ENCODE measurements at places on chromosomes 3 and 15.

GRCh38 chr3:3127432-3128010, 781 bp downstream of the TRNT1 start:
- DNase-seq = no peak

DNA sequence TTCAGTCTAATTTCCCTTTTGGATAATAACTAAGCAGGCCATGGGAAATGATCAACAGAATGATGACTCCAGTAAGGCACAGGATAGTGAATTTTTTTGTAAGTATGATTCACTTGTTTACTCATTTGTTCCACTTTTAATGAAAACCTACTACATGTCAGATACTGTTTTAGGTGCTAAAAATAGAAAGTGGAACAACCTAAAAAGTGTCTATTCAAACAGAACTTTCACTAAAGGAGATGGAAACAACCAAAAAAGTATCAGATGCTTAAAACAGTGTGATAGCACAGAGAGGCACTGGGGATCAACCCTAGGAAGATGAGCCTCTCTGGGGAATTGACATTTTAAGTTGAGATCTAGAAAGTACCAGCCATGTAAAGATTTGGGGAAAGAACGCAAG, 11.1 kb downstream of the RYK start:
- DNase-seq = no peak

GRCh38 chr3:132879656-132880055, 157.4 kb upstream of the NPHP3 start:
- DNase-seq = no peak

- DNase-seq = no peak
Observed at GRCh38 chr3:41370307-41370706, 171.0 kb downstream of the CTNNB1 start.

DNA sequence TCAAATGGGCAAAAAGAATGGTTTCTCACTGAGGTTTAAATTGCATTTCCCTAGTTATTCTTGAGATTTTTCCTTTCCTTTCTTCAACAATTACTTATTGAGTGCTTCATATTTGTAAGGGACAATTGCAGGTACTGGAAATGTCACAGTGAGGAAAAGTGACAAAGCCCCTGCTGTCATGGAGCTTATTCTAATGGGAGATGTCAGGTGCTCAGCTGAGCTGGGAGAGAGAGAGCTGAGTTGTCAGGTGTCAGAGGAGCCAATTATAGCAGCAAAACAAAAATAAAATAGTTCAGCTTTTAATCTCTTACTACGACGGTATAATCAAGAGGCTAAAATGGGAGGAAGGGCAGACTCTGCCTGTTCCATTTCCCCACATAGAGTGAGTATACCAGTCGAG, 42.0 kb downstream of the CD86 start:
- DNase-seq = no peak
